ENCODE measurements at places on chromosomes 1 and 21.

- DNase-seq, result no peak
Observed at GRCh38 chr1:220764757-220765156, 16.6 kb downstream of the MTARC2 start.

- no peak for DNase-seq
Observed at GRCh38 chr1:241229711-241230110, 127.3 kb downstream of the RGS7 start.

DNA sequence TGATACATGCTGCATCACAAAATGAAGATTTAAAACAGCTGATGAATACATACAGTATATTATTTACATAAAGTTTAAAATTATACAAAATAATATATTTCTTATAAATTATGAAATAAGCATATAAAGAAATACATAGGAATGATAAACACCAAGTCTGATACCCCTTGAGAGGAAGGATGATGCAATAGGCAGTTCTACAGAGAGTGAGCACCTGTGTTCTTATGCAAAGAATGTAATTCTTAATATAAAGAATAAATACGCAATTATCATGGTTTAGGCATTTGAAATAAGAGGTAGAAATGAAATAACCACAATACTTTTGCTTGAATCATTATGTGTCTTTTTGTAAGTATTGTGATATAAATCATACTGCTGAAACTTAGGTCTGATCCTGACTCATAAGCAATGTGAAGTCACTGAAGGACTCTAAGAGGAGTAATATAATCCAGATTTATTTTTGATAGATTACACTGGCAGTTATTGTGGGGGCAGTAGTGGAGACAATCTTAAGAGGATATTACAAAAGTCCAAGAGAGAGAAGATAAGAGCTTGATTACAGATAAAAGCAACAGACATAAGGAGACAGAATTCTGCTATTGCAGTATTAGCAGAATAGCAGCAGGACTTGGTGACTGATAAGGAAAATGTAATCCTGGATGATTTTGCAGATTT, 39.0 kb downstream of the TTLL7 start:
- no peak for DNase-seq

DNA sequence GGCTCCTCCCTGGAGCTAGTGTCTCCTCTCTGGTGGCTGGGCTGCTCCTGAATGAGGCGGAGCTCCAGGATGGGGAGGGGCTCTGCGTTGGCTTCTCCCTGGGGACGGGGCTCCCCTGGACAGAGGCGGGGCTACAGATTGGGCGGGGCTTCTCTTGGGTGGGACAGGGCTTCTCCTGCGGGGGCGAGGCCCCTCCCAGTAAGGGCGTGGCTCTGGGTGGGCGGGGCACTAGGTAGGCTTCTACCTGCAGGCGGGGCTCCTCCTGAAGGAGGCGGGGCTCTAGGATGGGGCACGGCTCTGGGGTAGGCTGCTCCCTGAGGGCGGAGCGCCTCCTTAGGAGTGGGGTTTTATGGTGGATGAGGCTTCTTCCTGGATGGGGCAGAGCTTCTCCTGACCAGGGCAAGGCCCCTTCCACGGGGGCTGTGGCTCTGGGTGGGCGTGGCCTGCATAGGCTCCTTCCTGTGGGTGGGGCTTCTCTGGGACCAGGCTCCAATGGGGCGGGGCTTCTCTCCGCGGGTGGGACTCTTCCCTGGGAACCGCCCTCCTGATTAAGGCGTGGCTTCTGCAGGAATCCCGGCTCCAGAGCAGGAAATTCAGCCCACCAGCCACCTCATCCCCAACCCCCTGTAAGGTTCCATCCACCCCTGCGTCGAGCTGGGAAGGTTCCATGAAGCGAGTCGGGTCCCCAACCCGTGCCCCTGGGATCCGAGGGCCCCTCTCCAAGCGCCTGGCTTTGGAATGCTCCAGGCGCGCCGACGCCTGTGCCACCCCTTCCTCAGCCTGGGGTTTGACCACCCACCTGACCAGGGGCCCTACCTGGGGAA, 22.7 kb upstream of the ARF1 start:
- peak; percentile 50 for DNase-seq

DNA sequence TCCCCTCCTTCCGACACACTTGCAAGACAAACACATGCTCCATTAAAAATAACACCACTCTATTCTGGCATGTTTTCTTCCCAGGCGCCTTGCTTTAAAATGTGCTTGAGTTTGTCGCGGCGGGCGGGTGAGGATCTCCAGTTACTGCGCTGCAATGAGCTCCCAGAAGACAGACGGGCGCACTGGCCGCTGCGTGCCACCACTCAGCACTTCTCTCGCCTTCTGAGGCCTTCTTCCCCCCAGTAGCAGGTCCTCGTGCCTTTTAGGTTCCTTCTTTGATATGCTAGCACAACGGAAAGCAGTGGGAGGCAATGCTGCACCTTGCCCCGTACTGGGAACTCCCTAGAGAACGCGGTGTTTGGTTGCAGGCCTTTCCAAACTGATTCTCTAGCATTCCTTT, 279.5 kb upstream of the NR5A2 start:
- no peak for DNase-seq

DNA sequence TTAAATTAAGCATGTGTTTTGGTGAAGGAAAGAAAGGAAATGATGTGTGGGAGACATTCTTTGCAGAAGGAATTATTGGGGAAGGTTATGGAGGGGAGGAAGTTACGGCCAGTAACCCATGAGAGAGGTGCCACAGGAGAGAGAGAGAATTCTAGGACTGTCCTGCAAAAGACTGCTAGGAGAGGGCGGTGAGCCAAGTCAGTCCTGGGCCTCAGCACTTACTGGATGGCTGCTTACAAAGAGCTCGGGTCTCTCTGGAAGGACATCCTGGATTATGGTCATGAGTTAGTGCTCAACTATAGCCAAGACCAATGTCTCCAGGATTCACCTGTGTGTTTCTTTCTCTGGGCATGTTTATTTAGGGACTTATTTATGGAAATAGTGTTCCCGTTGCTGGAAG, 74.4 kb upstream of the HSD17B7 start:
- no peak for DNase-seq

Data from stimulated activated CD4-positive, alpha-beta T cell treated with anti-CD3 and anti-CD28 coated beads, Interleukin-4, amount 100 ng/mL, for 4 hours (primary cell).